ENCODE measurements at places on chromosomes 7 and 10.

- DNase-seq, result no peak
Measured at GRCh38 chr10:74882831-74883230, 56.4 kb downstream of the KAT6B start.

DNA sequence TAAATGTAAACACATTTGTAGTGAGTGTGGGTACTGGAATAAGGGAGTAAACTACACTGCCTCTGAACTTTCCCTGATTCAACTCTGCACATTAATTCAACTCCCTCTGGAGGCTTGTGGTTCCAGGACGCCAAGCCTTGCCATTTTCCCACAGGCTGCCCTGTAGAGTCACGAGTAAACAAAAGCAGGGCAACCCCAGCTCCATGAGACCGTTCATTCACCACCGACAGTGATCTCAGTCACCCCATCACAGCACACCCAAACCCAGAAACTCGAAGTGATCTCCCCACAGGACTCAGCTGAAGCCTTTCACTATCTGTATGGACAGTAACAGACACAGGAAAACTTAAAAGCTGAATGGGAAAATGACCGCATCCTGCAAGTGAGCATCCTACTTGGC lies 218.8 kb upstream of the FRMD4A start:
- no peak for DNase-seq

GRCh38 chr10:114607358-114607998 lies 50.6 kb downstream of the ABLIM1 start:
- no peak for DNase-seq

DNA sequence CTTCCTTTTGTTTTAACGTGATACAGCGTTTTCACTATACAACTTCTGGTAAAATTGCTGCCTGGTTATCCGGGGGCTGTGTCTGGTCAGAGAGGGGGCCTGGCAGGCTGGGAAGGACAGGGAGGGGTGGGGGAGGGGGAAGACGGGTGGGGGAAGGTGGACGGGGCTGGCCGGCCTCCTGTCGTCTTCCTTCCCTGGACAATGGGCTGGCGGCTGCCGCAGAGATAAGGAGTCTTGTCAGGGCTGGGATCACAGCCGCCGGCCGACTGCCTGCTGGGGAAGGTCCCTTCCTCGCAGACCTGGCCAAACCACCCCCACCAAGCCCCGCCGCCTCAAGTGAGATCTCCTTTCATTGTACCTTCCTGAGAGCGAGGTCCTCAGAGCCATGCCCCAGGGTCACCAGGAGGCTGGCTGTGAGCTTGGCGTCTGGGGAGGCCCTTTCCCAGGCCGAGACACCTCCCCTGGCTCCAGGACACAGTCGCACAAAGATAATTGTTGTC lies 151.2 kb upstream of the TNRC18 start:
- no peak for DNase-seq
